ENCODE measurements at places on chromosomes 5 and 9.

DNA sequence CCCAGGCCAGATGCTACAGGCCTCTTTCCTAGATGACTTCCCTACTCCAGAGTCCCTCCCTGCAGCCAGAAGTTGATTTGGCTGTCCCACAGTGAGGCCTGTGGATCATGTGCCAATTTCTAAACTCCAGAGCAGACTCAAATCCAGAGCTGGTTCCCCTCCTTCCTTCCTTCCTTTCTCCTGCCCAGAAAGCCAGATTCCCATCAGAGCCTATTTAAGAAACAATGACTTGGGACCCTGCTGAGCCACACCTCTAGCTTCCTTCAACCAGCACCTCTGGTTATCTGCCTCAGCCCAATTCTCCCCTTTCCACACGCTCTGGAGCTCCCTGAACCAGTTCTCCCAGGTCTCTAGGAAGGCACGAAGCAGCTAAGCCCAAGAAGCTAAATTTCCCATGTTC, 7.2 kb downstream of the FAM219A start:
- no peak for DNase-seq

DNA sequence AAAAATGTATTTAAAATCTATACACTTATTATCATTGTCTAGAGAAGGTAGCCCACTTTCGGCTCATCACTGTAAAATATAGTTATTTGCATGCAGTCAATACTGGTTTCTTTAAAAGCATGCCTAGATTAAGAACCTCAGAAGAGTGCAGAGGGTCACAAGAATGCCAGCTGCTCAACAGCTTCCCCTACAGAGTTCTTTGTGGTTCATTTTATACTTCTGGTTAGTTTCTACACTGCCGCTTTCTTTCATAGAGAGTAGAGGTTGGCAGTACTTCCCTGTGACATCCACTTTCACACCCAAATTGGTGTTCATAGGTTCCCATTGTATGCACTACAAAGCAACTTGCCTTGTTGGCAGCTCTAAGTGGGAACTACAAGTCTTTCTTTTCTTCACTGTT, 137.3 kb downstream of the KIAA0825 start:
- peak; percentile 69 for DNase-seq

GRCh38 chr9:16445141-16445920, 425.1 kb downstream of the BNC2 start:
- DNase-seq: no peak

- no peak for DNase-seq
Measured at GRCh38 chr9:69273161-69273560, 51.9 kb upstream of the ENTREP1 start.

DNA sequence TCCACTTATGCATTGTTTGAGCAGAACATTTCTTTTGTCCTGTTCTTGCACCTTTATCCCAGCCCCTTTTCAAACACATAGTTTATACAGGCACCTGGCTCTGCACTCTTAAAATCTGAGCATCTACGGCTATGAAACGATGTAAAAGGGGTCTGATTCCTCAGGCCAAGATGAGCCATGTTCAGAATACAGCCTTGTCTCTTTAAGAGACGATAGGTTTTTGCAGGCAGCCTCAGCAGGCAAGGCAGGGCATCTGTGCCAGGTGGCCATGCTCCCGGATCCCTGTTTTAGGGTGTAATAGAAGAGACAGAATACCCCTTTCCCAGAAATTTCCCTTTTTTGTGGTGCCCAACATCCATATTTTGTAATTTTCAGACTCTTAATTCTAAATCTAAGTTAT, 89.1 kb upstream of the NFIB start:
- DNase-seq: no peak

DNA sequence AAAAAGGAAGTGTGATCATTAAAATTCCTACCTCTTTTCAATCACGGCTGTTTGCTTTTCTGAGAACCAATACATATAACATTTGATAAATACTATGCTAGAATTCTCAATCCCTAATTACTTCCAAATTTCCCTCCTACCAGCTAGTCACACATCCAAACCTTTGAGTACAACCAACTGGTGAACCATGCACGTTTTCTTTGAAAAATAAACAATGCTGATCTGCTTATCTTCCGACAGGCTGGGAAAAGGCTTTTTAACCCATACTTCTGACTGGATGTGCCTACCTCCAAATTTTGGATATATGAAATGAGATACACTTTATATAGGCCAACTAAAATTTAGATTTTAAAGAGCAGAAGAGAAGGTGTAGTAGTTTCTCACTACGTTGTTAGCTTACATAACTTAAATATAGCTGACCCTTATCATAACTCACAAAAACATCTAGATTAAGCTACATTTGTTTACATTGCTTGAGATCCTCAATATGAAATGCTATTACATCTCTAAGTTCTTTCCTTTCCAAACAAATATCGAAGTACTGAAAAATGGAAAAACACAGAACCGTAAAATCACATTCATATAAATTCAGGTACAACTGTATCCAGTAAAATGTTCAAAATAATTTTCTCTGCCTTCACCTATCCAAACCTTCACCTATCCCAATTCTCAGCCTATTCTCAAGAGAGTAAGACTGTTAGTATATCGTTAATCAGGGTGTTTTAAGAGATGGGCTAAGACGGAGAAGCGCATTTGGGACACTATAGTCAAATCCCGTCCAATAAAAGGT, 2.1 kb downstream of the NR3C1 start:
- DNase-seq: no peak

- DNase-seq: no peak
Measured at GRCh38 chr9:110116543-110116885, 91.4 kb downstream of the C9orf152 start.

DNA sequence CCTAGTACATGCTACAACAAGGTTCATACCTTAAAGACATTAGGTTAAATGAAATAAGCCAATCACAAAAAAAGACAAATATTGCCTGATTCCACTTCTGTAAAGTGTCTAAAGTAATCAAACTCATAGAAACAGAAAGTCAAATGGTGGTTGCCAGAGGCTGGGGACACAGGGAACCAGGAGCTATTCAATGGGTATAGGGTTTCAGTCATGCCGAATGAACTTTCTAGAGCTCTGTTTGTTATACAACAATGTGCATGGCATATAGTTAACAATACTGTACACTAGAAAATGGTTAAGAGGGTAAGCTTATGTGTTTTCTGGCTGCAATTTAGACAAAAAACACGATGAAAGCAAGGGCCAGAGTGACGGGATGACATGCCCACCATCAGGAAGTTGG, 70.8 kb upstream of the EGFLAM start:
- no peak for DNase-seq
